ENCODE measurements at places on chromosomes 16 and 17.

DNA sequence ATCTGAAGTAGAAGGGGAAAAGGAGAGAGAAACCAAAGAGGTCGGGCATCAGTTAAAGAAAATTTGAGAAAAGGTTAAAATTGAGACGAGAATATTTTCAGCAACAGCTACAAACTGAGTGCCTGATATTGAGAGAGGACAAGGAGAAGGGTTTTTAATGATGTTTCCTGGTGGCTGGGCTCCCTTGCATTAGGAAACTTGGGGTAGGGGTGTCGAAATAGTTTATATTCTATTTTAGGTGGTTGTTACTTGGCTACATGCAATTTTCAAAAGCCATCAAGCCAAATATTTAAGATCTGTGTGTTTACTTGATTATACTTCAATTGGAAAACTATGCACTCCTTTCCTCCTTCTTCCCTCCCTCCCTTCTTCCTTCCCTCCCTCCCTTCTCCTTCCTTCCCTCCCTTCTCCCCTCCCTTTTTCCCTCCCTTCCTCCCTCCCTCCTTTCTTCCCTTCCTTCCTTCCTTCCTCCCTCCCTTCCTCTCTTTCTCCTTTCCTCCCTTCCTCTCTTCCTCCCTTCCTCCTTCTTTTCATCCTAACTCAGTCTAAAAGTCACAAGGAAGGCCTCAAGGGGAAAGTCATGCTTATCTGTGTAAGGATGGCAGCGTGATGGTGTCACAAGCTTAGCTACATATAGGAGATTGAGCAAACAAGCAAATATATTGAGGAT is 1.8 kb upstream of the APOH start:
- no peak for DNase-seq

GRCh38 chr17:81572563-81573168 is 20.5 kb upstream of the FAAP100 start:
- DNase-seq, result no peak

DNA sequence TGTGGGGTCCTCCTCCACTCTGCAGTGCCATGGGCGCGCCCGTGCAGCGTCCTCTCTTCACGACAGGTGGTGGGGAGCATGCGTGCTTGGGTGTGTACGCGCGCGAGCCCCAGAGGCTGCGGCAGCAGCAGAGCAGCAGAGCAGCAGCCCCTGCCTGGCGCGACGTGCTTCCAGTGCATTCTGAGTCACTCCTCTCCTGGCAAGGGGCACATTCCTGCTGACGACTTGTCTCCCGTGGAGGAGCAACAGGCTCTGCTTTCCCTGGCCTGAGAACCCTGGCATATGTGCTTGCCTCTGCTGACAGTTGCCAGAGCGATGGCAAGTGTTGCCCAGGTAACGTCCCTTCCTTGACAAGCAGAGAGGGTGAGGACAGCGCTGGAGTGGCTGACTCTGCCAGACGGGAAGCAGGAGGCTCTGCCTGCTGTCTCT is 133.8 kb upstream of the PLCG2 start:
- DNase-seq, result peak; percentile 57

DNA sequence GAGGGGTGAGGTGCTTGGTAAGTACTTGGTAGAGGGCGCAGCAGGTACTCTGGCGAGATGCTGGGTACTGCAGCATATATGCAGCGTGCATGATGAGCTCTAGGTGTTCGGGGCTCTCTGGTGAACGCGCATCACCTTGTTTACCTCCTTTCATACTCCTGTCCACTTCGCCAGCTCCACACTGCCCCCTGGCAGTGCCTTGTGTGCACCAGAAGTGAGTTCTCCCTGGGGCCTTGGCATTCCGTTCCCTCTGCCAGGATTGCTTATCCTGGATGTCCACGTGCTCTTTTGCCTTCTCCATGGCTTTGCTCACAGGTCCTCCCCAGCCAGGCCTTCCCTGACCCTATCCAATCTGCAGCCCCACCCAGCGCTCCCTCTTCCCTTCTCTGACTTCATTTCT is 154.2 kb downstream of the MRM1 start:
- DNase-seq, result peak; percentile 75

DNA sequence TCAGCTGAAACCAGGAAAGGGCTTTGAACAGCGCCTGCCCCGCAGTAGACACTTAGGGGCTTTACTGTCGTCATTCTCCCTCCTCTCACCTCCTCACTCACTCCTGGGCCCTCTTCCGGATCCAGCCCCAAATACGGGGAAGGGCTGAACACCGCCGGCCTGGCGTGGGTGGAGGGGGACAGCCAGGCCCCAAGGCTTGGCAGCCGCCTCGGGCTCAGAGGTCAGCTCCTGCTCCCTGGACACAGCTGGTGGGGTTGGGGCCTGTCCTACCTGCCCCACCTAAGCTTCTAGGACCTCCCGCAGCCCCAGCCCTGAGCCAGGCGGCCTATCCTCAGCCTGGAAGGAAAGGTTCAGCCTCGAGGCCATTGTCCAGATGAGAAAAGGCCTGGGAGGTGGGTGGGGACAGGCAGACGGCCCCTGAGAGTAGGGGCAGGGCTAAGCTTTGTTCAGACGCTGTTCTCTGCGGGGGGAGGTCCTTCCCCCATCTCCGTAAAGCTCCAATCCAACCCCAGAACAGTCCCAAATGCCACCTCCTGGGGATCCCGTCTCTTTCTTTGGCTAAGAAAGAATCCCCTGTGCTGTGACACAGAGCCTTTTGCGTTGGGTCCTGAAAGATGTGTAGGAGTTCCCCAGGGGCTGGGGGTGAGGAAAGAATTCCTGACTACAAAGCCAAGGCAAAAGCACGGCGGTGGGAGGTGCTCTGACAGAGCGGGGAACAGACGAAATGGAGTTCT is 881 bp upstream of the LLGL1 start:
- DNase-seq, result peak; percentile 80

DNA sequence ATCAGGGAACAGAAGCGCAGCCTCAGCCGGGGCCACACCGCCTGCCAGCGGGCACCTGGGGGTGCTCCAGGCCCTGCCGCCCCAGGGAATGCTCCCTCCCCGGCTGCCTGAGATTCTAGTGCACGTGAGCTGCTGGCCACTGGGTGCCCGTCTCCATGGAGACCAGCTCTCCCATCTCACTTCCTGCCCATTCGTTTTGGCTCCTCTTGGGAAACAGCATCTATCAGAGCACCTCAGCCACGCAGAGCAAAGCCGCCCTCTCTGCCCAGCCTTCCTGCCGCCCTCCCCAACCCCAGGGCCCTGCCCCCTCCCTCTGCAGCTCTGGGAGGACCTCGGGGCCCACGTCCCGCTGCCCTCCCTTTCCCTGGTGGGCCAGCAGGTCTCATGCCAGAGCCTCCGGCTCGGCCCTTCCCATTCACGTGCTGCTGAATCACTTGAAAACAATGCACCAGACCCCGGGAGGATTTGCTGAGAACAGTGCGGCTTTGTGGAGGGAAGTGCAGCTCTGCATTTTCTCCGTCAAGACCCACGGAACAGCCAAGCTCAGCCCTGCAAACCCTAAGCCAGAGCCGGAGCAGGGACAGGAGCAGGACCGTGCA is 19.4 kb downstream of the CEP295NL start:
- DNase-seq, result peak; percentile 90

DNA sequence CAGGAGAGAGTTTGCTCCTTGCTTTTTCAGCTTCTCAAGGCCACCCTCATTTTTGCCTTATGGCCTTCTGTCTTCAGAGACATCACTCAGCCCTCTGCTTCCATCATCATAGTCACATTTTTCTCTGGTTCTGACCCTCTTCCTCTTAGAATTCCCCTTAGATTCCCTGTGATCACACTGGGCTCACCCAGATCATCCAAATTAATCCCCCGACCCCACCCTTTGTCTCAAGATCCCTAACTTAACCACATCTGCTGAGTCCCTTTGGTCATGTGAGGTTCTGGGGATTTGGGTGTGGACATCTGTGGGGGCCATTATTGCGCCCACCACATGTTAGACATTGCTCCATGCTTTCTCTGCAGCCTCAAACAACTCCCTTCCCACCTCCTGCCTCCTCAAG is 323.4 kb downstream of the CPPED1 start:
- no peak for DNase-seq

- no peak for DNase-seq
Measured at GRCh38 chr17:43634591-43635125, 27.1 kb downstream of the MEOX1 start.

GRCh38 chr16:86740298-86740697 is 161.9 kb downstream of the FOXL1 start:
- no peak for DNase-seq

DNA sequence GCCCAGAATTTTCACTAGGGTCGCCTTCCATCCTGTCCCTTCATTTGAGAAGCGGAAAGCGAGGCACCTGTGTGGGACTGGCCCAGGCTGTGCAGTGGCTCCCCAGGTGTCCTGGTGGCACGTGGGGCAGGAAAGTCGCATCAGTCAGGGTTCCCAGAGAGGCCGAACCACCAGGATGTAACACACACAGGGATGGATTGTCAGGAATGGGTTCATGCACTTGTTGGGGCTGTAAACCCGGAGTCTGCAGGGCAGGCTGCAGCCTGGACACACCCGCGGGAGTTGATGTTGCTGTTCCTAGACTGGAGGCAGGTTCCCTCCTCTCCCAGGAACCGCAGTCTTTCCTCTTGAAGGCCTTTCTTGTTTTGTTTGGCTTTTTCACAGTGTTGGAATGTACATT is 30.7 kb upstream of the RPTOR start:
- DNase-seq, result no peak

DNA sequence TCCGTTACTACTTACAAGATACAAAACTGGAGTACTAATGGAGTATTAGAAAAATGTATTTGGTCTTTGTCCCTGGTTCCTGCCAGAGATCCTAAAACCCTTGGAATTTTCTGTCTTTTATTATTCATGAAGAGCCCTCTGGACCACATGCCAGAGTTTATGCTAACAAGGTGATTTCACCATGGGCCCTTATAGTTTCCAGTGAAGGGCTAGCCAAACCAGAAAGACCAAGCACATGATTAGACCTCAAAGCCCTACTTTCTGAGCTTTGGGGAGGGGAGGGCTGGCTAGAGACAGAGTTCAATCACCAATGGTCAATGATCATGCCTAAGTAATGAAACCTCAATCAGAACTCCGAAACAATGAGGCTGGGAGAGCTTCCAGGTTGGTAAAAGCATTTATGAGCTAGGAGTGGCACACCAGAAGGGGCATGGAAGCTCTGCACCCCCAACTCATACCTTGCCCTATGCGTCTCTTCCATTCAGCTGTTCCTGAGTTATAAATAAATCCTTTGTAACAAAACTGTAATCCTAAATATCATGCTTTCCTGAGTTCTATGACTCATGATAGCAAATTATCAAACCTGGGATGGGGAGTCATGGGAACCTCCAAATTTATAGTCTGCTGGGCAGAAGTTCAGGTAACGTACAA is 10.4 kb downstream of the DCUN1D3 start:
- DNase-seq, result no peak

DNA sequence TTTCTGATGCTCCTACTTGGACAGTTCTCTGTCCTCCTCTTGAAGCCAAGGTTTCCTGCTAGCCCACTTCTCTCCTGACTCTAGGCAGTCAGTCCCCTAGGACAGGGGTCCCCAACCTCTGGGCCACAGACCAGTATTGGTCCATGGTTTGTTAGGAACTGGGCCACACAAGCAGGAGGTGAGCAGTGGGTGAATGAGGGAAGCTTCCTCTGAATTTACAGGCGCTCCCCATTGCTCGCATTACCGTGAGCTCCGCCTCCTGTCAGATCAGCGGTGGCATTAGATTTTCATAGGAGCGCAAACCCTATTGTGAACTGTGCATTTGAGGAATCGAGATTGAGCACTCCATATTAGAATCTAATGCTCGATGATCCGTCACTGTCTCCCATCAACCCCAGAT is 55.7 kb downstream of the GNA13 start:
- no peak for DNase-seq

GRCh38 chr16:12965274-12965804 is 63.9 kb downstream of the SHISA9 start:
- no peak for DNase-seq

GRCh38 chr17:69246726-69247375 is 18.2 kb upstream of the ABCA10 start:
- DNase-seq, result peak; percentile 23

DNA sequence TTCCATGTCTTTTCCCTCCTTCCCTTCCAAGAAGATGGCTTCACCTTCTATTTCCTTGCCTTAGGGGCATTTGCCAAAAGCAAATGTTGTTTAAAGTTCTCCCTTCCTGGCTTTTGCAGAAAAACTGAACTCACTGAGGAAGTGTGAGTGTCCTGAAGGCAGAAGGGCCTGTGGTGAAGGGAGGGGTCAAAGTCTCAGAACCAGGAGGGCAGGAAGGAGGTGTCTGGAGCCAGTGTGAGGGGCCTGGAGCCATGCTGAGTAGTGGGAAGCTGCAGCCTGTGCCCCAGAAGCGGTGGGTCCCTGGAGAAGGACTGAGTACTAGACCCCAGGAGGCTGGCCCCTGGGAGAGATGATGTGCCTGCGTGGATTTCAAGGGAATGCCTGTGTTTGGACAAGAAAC is 23.8 kb upstream of the SUPT4H1 start:
- DNase-seq, result no peak

DNA sequence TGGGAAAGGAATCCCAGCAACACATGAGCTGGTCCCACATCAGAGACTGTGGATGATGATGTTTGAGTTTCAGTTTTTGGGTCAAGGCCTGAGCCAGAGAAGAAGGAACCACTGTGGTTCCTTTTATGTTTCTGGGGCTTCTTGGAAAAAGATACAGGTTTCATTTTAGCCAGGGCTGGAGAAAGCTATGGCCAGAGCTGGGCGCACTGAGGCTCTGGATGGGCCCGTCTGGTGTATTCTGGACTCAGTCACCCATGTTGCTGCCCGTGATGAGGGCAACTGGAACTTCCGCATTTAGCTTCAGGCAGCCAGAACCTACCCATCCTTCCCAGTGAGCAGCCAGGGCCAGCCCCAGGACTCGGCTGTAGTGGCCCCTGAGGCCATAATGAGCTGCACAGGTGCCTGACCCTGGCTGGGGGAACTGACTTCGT is 15.0 kb upstream of the PITPNA start:
- no peak for DNase-seq

DNA sequence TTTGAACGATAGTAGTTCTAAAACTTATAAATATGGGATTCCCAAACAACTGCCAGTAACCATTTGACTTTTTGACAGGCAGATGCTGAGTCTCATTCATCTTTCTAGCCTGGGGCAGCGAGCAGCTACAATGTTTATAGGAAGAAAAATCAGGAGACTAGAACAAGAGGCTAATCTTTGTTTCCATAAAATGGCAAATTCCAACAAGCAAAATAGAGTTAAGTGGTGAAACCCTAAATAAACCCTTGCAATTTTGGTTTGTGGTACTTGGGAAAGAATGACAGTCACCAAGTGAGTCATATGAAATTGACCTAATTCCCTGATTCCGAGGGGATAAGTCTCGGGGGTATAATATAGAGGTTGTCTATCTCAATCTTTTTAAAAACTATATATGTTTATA is 27.3 kb upstream of the HS3ST2 start:
- DNase-seq, result no peak

GRCh38 chr16:58624209-58624608 is 5.4 kb downstream of the CNOT1 start:
- DNase-seq, result no peak

- no peak for DNase-seq
Measured at GRCh38 chr16:1037394-1038257, 34.9 kb upstream of the SSTR5 start.
